ENCODE measurements at places on chromosomes 11 and 22.

GRCh38 chr11:63868399-63869064 is 29.6 kb downstream of the MARK2 start:
- no peak for DNase-seq

GRCh38 chr11:134401825-134402809 is 9.9 kb downstream of the B3GAT1 start:
- no peak for DNase-seq

- DNase-seq: no peak
These were observed 106.3 kb upstream of the CARD18 start for GRCh38 chr11:105245781-105246315.

- DNase-seq: no peak
These were observed 27.5 kb downstream of the MRGPRX2 start for GRCh38 chr11:19032990-19033389.
